G401 (cell line): ENCODE measurements at places on chromosomes 5 and 9.

DNA sequence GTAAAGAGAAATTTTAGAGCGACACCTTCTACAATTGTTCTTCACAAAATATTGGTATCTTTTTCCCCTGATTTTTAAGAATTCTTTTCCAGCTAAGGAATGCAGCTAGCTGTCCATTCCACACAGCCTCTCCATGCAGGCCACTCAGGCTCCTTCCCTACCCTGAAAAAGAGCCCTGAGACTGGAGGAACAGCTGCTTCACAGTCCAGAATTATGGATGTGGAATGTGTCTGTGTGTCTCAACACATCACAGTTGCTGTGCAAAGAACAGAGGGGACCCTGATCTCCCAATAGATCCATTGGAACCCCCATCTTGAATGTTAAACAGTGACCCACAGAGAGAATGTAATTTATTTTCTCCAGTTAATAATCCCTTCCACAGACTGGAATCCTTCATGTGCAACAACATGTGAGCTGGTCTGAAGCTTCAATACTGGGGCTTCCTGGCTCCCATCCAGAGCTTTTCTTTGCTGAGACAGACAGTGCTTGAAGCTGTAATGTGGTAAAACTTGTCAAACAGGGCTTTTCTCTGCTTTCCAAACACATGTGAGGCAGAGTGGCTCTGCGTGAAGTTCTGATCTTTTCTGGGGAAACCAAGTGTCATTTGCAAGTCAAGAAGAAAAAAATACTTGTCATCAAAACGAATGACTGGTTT lies 53.3 kb upstream of the SMC5 start:
- no peak for DNase-seq

GRCh38 chr5:76763136-76763535 lies 47.2 kb downstream of the F2R start:
- DNase-seq, result no peak

DNA sequence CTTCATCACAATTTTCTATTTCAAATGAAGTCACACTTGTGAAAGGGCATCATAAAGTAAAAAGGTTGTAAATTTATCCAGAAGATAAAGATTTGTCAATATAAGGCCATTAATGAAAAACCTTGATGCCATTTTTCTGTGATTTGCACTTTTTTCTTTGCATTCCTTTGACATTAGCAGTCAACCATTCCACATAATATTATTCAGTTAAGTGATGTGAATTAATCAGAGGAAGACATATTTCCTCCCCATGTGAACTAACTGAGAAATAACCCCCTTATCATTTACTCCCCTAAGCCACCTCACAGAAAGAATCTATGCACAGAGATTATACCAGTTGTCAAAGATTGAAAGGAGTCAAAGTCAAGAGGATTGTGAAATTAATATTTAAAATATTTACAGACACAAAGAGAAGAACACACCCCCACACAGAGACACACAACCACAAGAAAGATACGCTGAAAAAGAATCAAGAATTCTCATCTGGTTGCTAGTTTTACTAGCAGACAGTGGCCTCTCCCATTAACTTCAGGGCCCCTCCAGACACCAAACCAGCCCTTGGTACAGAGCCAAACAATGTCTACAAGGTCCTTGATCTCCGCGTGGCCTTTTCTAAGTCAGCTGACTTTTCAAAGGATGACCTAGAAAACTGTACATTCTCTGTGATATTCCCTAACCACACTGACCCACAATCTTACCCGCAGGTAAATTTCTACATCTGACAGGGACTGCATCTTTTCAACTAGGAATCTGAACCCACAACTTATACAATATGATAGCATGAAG lies 29.5 kb downstream of the GNAQ start:
- DNase-seq, result no peak

GRCh38 chr5:92944903-92945604 lies 636.0 kb downstream of the NR2F1-AS1 start:
- DNase-seq, result no peak

GRCh38 chr5:77418162-77418561 lies 74.0 kb downstream of the WDR41 start:
- DNase-seq, result no peak
